ENCODE measurements at places on chromosomes 2 and 18. TPM values are rescaled to one million over a fixed set of nuclear protein-coding genes. Genes with fewer than 3 reads are reported as not detected.

ZSWIM2 gene
- not detected for total RNA-seq

C2orf81 gene
- total RNA-seq = 0.71 TPM

DNA sequence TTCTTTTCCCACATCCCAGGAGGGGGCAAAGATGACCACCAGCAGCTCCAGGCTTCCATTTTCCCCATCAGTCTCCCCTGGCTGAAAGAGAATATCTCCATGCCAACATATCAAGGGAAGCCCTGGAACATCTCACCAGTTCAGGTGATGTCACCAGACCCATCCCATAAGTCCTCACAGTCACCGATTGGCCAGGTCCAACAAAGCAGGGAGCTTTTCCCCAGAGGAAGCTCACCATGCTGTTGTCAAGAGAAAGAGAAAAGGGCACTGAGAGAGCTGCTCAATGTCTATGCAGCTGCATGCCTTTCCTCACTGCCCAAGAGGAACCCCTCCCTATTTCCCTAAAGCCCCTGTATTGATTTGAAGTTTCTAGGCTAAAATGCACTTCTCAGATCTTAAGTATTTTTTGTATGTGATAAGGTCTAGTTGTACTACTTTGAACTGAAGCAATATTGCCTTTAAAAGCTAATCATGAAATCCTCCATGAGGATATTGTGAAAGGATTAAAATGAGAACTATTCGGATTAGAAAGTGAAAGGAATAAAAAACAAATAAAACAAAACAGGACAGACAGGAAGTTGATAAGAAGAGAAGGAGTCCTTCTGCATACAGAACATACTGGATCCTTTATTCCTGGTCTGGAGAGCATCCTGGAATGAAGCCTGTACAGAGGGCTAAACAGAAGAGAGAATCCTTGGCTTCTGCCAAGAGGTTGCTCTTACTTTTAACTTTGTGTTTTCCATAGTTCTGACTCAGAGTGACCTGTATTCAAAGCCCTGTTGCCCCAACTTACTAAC is 45.2 kb upstream of the CTIF start:
- no peak overlapping the region for H3K27ac ChIP-seq
- DNase-seq = peak; percentile 19
- H3K4me1 ChIP-seq = peaks cover 22% of the 10 kb centered on the region
- no peaks in the 10 kb centered on the region for H3K36me3 ChIP-seq

DNA sequence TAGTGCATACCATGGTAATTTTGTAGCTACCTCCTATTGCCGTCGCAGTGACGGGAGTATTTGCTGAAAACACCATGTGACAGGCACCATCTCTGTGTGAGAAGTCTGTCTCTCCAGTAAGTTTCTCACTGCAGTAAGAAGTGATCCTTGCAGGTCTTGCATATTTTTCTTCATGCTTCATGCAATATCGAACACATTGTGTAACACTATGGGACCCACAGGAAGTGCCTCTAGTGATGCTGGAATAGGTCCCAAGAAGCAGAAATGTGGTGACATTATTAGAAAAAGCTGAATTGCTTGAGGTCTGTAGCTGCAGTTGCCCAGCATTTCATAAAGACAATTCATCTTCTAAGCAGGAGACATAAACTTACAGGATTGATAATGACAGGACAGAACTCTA is 167.6 kb downstream of the DCDC2C start:
- DNase-seq = no peak
- no peak overlapping the region for H3K27ac ChIP-seq
- no peaks in the 10 kb centered on the region for H3K4me1 ChIP-seq
- no peaks in the 10 kb centered on the region for H3K36me3 ChIP-seq

DNA sequence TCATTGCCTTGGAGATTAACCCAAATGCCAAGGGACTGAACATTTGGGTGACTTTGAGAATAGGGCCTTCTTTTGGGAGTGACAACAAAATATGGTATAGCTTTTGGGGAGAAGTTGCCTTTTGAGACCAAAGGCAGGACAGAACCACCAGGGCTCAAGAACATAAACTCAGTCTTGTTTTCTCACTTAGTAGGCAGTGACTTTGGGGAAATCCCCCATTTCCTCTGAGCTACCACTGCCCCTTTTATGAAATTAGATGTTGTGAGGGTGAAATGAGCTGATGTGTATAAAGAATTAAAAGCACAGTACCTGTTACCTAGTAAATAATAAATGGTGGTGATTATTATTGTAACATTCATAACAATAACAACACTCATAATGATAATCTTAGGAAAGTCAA is 36.5 kb downstream of the GPD2 start:
- H3K4me1 ChIP-seq = peaks cover under 1% of the 10 kb centered on the region
- no peak overlapping the region for H3K27ac ChIP-seq
- DNase-seq = no peak
- H3K36me3 ChIP-seq = peaks cover 2% of the 10 kb centered on the region
- no peak overlapping the region for H3K4me3 ChIP-seq
- H3K27me3 ChIP-seq = no peaks in the 10 kb centered on the region

SERPINB2 gene
- total RNA-seq = 0.24 TPM

- H3K4me3 ChIP-seq = peak overlapping the region; percentile 30
- H3K27me3 ChIP-seq = no peaks in the 10 kb centered on the region
- peaks cover 18% of the 10 kb centered on the region for H3K4me1 ChIP-seq
- peaks cover 11% of the 10 kb centered on the region for H3K36me3 ChIP-seq
Measured at GRCh38 chr2:231707625-231707926, 749 bp upstream of the PTMA start.

DNA sequence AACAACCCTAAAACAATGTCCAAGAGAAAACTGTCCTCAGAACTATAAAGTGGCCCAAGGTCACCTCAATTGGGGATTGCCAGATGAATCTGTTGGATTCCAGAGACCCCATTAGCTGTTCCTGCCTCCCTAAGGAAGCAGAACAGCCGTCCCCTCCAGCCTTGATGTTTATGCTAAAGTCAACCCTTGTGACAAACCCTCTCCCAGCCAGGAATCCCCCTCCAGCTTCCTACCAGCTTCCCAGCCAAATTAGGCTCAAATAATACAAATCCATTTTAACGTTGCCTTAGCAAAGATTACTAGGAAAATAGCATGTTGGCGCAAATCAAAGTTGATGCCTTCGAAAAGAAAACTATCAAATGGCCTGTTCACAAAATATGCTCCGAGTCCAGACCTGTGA is 105.7 kb upstream of the DAPL1 start:
- H3K4me1 ChIP-seq = no peaks in the 10 kb centered on the region
- H3K27ac ChIP-seq = no peak overlapping the region
- H3K27me3 ChIP-seq = no peaks in the 10 kb centered on the region
- H3K36me3 ChIP-seq = no peaks in the 10 kb centered on the region

STAT4 gene
- 0.46 TPM for total RNA-seq

DNA sequence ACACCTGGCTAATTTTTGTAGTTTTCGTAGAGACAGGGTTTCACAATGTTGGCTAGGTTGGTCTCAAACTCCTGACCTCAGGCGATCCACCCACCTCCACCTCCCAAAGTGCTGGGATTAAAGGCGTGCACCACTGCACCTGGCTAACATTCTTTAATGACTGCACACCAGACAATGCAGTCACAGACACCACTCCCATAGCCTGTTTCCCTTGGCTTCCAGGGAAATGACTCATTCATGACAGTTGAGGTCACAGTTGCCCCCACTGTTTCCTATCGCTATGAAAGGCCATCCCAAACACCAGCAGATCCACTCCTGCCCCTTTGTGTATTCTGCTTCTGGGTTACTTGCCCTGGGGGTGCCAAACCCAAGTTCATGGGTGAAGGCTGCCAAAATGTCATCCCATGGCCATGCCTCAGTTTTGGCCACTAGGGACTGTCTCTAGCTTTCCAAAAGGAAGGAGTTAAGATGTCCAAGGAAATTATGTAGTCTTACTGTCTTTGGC is 8.7 kb downstream of the CHMP1B start:
- peaks cover 32% of the 10 kb centered on the region for H3K4me1 ChIP-seq
- peak; percentile 62 for DNase-seq
- peak overlapping the region; percentile 87 for H3K27ac ChIP-seq
- no peaks in the 10 kb centered on the region for H3K36me3 ChIP-seq

- no peaks in the 10 kb centered on the region for H3K36me3 ChIP-seq
- DNase-seq = no peak
- no peak overlapping the region for H3K27ac ChIP-seq
- no peaks in the 10 kb centered on the region for H3K4me1 ChIP-seq
- H3K4me3 ChIP-seq = no peak overlapping the region
- H3K27me3 ChIP-seq = peaks cover 3% of the 10 kb centered on the region
Measured at GRCh38 chr2:191115391-191115790, 35.4 kb downstream of the STAT4 start.

GPR17 gene
- total RNA-seq = not detected

FAP gene
- total RNA-seq = 2.0 TPM

- no peaks in the 10 kb centered on the region for H3K36me3 ChIP-seq
- H3K4me1 ChIP-seq = no peaks in the 10 kb centered on the region
- no peaks in the 10 kb centered on the region for H3K27me3 ChIP-seq
- H3K4me3 ChIP-seq = no peak overlapping the region
- no peak overlapping the region for H3K27ac ChIP-seq
Measured at GRCh38 chr18:73711256-73711655, 436.4 kb downstream of the FBXO15 start.

DNA sequence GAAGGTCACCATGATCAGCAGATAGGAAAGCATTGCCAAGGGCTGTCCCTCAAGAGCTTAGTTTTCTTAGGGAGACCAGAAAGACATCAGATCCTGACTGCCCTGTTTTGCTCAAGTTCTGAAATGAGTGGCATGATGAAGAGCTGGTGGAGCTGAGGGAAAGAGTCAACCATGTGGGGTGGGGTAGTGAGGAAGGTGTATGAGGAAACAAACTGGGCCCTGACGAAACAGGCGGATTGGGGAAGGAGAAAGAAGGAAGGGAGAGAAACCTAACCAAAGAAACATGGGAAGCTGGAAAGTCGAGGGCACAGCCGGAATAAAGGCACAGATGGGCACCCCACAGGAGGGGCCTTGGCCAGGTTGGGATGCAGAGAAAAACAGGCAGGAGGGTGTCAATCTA is 8.0 kb downstream of the TGOLN2 start:
- H3K36me3 ChIP-seq = peaks cover 30% of the 10 kb centered on the region
- H3K4me1 ChIP-seq = peaks cover 3% of the 10 kb centered on the region
- no peak overlapping the region for H3K27ac ChIP-seq
- no peak for DNase-seq

- DNase-seq = no peak
- no peaks in the 10 kb centered on the region for H3K27me3 ChIP-seq
- no peak overlapping the region for H3K27ac ChIP-seq
Measured at GRCh38 chr2:115946341-115946740, 1503.9 kb downstream of the DPP10 start.

NLRC4 gene
- not detected for total RNA-seq

- no peaks in the 10 kb centered on the region for H3K36me3 ChIP-seq
- H3K4me3 ChIP-seq = no peak overlapping the region
- no peak overlapping the region for H3K27ac ChIP-seq
- H3K4me1 ChIP-seq = no peaks in the 10 kb centered on the region
Measured at GRCh38 chr2:181673173-181673572, 7.1 kb downstream of the NEUROD1 start.

DNA sequence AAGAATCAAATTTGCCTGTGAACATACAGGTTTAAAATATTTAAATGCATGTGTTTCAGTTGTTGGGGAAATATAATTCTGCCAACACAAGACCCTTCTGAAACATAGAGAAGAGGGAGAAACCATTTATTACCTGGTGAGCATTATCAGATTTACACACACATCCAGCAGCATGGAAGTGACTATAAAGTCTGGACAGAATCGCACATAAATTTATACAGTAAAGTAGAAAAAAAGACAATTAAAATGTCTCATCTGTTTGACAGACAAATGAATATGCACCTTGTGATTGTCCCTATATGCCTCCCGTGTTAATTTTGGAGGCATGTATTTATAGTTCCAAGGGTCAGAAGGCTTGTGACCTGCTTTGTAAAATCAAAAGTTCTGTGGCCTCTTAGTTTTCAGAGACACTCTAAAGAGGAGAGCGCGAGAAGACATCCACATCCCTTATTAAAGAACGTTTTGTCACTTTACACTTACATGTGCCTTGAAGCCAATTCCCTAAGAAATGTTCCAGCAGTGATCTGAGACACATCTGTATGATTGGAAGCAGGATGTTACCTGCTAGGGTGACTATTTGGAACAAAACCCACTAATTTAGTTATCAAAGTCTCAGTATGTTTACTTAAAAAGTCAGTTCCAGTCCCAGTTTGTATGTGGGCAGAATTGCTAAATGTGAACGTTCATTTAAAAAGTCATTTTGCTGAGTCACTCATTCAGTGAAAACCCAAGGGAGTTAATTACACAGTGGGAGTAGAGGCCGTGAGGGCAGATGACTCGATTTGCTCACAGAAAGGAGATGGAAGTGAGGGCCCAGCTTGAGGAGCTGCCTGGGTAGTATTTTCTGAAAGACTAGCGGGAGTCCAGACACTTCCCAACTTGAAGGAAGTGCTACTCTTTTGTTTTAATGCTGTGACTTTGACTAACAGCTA is 527.6 kb upstream of the MEX3C start:
- no peak for DNase-seq
- H3K36me3 ChIP-seq = no peaks in the 10 kb centered on the region
- no peaks in the 10 kb centered on the region for H3K27me3 ChIP-seq
- H3K4me3 ChIP-seq = no peak overlapping the region

RPL37A gene
- 2,952 TPM for total RNA-seq

- no peak overlapping the region for H3K27ac ChIP-seq
- H3K4me1 ChIP-seq = no peaks in the 10 kb centered on the region
- peaks cover 21% of the 10 kb centered on the region for H3K27me3 ChIP-seq
- no peak overlapping the region for H3K4me3 ChIP-seq
- H3K36me3 ChIP-seq = no peaks in the 10 kb centered on the region
Measured at GRCh38 chr18:58525517-58525916, 103.4 kb downstream of the ALPK2 start.

- no peaks in the 10 kb centered on the region for H3K4me1 ChIP-seq
- no peaks in the 10 kb centered on the region for H3K36me3 ChIP-seq
- H3K27me3 ChIP-seq = no peaks in the 10 kb centered on the region
- no peak overlapping the region for H3K27ac ChIP-seq
- H3K4me3 ChIP-seq = no peak overlapping the region
Measured at GRCh38 chr2:29544917-29545316, 376.5 kb downstream of the ALK start.

GRCh38 chr18:26893996-26894395 is 28.5 kb upstream of the AQP4 start:
- H3K36me3 ChIP-seq = no peaks in the 10 kb centered on the region
- no peak overlapping the region for H3K27ac ChIP-seq
- H3K4me3 ChIP-seq = no peak overlapping the region
- no peak for DNase-seq
- no peaks in the 10 kb centered on the region for H3K4me1 ChIP-seq

DNA sequence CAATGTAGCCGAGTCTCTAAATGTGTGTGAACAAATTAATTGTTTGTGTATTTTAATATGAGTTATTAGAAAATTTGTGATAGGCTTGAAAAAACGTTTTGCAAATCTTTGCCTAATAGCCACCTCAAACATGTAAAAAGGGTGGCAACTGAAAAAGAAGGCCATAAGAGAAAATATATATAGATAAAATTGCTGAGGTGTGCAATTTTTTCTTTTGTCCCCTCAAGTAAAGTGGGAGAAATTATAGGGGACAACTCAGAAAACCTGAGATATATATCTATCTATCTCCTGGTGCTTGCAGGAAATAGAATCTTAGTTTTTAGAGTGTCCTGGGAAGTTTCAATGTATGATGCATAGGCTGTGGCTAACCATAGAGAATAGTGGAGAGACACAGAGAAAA is 201.4 kb upstream of the LRP1B start:
- H3K4me3 ChIP-seq = no peak overlapping the region
- no peaks in the 10 kb centered on the region for H3K36me3 ChIP-seq
- no peak for DNase-seq
- H3K4me1 ChIP-seq = no peaks in the 10 kb centered on the region
- H3K27ac ChIP-seq = no peak overlapping the region
- H3K27me3 ChIP-seq = no peaks in the 10 kb centered on the region

GRCh38 chr2:220466251-220466691 is 838.8 kb downstream of the SLC4A3 start:
- no peak overlapping the region for H3K27ac ChIP-seq
- no peak overlapping the region for H3K4me3 ChIP-seq
- no peaks in the 10 kb centered on the region for H3K36me3 ChIP-seq
- no peaks in the 10 kb centered on the region for H3K27me3 ChIP-seq
- no peak for DNase-seq

All from endothelial cell of umbilical vein (primary cell).